ENCODE measurements at places on chromosomes 16 and 17. TPM values are rescaled to one million over a fixed set of nuclear protein-coding genes. Genes with fewer than 3 reads are reported as not detected.

The CHST5 gene
- not detected for total RNA-seq

The TBX2 gene
- 31.3 TPM for total RNA-seq

The KRT33A gene
- not detected for total RNA-seq

The GP1BA gene
- not detected for total RNA-seq

The ABCA6 gene
- total RNA-seq = 31.7 TPM

The TNFRSF17 gene
- total RNA-seq = not detected

The TBC1D3I gene
- not detected for total RNA-seq

Data from bronchial smooth muscle cell (primary cell).